Stimulated activated CD8-positive, alpha-beta memory T cell treated with anti-CD3 and anti-CD28 coated beads, Interleukin-7, amount 100 ng/mL, for 1 hour (primary cell): ENCODE measurements at places on chromosomes 2 and 18.

GRCh38 chr18:74661691-74662090, 64.0 kb downstream of the ZNF407 start:
- DNase-seq, result no peak

DNA sequence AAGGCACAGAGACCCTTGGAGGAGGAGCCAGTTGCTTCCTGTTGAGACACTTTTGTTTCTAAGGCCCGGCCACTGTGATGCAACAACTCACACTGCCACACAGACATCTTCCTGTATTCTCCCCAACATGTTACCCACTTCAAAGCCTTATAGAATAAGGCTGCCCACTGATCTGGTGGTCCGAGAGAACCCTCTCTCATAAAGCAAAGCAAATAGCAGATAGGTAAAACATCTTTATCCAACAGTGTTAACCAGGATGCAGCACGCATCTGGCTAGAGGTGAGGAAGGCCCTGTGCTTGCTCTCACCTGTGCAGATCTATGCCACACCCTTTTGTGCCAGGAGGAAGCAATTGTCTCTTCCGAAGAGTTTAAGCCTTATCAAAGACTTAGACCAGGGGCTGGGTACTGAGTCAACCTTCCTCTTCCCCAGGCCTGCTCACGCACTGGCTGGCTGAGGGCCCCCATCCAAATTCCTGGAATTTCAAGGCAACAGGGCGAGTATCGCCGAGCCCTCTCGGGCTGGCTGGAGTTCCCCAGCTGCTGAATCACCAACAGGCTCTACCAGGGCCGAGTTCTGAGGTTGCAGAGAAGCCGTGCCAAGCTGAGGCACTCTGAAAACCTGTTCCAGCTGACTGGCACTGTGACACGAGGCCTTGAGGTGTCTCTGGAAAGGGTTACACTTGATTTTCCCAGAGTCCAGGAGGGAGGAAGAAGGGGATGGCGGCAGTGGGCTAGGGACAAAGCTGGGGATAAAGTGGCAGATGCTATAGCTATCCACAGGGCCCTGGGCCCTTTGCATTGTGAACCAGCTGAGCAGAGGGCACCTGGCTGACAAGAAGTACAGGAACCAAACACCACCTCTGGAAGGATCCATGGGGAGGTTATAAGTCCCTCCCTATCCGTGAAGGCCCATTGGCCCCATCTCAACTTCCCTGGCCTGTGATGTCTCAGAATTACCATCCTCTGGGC, 29.3 kb downstream of the TGFA start:
- no peak for DNase-seq

DNA sequence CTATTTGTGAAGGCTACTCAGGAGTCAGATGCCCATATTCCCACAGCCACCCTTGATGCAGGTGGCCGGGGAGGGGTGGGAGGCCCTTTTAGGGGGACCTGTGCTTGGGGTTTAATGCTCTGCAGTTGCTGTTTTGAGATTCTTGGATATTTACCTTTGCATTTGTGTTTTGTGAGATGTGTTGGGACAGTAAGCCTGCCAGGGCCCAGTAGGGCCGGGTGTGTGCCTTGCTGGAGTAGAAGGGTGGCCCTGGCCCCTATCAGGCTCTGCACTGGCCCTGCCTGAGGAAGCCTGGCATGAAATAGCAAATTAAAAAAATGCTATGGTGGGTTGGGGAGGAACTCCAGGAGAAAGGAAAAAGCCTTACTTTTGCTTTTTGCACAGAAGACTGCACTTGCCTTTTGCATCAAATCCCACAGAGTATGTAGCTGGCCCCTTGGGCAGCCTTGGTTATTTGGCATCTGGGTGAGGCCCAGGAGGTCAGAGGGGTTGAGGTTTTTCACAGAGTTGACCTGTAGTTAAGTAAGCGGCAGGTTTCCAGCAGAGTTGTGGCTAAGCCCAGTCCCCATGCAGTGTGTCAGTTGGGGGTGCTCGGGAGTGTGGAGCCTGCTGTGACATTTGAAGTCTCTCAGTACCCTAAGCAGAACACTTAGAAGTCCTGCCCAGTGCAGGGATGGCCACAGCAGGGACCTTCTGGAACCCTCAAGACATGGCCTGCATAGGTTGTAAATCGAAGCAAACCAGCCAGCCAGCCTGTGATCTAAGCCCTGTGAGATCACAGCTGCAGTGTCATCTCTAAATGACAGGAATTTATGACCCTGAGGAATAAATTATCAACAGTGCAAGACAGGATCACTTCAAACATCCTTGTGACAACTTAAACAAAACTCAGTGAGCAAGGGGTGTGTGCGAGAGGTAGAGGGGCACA, 68.8 kb downstream of the SH3RF3 start:
- DNase-seq, result no peak

- DNase-seq, result no peak
Measured at GRCh38 chr2:99354070-99354469, 16.9 kb downstream of the EIF5B start.

GRCh38 chr2:229849073-229849472, 72.7 kb downstream of the TRIP12 start:
- no peak for DNase-seq

DNA sequence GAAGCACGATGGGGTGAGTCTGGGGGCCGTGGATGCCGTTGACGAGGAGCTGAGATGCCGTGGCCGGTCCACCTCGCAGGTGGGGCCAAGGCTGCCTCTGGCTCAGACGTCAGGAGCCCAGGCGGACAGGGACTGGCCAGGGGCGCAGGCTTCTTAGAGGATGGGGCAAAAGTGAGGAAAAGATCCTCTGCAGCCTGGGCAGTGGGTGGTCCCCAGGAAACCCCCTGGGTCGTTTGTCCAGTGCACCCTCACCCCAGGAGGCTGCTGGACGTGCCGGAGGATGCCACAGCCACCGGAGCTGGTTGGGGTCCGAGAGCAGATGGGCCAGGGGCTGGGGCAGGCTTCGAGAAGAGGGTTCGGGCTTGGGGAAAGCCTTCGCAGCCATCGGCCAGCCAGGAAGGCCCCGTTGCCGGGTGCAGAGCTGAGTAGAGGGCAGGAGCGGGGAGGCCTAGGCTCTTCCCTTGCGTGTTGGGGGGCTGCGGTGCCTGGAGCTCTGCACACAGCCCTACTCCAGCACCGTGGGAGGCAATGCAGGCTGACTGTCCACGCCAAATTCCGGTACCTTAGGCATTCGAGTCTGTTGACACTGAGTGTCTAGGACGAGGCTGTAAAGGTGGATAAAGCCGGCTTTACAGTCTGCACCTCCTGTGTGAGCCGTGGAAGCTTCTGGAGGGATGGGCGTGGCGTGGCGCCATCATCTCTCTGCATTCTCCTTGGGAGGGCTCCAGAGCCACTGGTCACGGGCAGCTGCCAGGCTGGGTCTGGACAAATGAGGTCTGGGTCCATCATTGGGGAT, 18.8 kb downstream of the GPC1 start:
- no peak for DNase-seq

DNA sequence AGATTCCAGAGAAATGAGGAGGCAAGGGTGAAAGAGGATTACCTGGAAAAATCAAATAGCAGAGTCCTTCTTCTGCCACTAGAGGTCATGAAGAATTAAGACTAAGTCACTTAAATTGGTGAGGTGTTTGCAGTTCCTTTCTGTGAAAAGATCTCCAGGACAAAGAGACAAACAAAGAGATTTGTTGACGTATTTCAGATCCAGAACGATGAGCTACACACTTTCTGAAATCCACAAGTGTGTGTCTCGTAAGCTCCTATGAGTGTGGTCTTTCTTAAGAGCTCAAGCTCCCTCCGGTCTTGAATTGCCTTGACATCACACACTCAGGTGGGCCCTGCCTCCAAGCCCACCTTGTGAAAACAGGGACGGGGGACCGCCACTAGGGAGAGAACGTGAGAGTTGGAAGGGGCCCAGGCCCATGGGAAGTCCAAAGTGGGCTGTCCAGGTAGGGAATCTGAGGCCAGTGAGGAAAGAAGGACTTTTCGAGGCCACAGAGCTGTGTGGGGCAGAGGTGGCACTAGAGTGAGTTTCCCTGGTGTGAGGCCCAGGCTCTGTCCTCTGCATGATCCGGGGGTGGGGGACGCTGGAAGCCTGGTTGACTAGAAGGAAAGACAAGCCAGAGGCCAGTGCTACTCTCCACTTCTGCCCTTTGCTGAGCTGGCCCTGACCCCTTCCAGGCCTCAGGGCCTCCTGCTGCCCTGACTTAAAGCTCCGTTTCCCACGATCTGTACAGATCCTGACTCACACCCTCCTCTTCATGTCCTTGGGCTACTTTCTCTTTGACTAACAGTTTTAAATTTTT, 168.1 kb upstream of the NCK2 start:
- no peak for DNase-seq

DNA sequence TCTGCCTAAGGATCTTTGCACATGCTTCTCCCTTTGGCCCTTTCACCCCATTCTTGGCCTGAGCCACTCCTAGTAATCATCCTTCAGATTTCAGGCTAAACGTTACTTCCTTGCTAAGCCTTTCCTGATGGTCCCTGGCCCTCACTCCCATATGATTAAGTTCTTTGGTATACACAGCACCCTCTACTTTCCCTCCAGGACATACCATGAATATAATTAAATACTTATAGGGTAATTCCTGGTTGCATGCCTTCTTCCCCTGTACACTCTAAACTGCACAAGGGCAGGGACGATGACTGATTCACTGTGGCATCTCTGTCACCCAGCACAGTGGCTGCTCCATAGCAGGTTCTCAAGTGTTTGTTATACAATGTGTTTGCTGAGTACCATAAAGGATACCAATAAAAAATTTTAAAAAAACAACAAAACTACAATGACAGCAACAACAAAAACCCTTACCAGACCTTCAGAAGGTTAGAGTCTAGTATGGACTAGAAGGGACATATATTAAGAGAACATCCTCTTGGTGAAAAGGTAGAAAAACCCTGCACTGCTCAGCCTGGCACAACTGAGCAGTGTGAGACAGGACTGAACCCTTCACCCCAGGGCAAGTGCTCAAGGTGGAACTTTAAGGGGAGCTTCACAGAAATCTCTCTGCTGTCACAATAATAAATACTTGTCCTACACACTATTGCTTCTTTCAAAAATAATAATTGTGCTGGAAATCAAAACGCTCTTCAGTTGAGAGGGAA, 76.2 kb downstream of the AAK1 start:
- DNase-seq, result no peak

DNA sequence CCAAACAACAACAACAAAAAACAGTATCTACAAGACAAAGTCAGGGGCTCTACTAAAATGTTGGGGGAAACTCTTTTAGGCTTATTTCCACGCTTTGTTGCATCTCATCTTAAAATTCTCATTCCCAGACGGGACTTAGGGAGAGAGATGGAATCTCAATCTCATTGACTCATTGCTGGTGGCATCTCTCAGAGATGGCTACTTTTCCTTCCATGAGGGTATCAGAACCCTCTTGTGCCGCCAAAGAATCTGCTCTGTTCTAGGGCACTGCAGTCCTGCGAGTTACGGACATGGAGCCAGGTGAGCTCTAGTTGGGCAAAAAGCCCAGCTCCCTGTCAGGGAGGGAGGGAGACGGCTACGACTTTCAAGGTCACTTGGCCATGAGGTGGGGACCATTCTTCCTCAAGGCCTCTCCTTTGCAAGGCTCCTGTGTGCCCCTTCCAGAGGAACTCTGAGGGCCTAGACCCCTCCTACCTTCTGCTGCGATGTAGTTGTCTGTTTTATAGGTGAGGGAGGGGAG, 68.0 kb downstream of the MYCN start:
- no peak for DNase-seq

DNA sequence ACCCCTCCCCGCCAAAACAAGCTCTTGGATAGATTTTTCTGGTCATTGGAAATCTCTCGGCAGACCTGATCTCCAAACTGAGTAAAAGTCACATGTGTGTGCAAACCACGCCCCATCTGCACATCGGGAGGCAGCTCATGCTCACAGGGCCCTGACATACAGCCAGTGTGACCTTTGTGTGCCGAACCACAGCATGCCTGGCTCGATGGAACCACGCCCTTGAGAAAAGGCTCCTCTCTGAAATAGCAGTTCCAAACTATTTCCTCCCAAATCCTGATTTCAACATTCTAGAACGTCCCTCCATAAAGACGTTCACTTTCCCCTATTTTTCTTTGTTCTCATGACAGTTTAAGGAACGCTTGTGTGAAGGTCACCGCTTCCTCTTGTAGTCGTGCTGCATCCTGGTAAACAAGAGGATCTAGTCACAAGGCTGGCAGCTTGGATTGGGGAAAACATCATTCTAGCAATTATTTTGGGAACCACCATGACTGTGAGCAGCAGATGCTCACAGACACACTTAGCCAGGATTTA, 59.3 kb upstream of the MAP4K4 start:
- DNase-seq, result no peak

GRCh38 chr18:13235981-13236380, 17.4 kb downstream of the LDLRAD4 start:
- DNase-seq, result no peak

GRCh38 chr2:53568469-53568868, 199.1 kb upstream of the CHAC2 start:
- no peak for DNase-seq

DNA sequence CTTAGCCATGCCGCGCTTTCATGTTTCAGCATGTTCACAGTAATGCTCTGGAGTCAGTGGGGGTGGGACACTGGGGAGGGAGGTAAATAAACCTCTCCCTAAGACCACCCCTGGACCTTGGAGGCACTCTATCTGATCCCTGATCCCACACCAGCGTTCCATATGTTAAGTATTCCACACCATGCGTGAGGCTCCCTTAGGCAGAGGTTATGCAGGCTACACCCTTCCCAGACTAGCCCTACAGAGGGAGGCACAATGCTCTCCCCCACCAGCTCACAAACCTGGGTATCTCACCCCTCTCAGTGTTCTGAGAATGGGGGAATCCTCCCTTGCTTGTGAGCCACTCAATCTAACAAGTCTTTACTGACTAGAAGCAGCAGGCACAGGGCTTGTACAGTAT, 1610.4 kb upstream of the ZEB2 start:
- DNase-seq, result no peak

DNA sequence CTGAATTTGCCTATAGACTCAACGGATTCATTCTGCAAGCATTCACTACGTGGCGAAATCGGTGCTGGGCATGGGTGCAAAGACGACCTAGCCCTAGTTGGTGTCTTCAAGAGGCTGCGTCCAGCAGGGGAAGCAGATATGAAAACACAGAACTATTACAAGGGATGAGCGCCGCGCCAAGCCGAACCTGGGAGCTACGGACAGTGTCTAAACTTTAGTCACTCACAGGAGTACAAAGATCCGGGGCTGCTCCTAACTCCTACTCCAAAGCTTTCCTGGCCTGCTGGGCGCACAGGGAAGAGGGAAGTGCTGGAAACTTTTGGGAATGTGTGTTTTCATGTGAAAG, 732 bp upstream of the ANXA4 start:
- DNase-seq, result no peak

GRCh38 chr2:162591403-162592083, 247.0 kb downstream of the KCNH7 start:
- DNase-seq, result no peak

DNA sequence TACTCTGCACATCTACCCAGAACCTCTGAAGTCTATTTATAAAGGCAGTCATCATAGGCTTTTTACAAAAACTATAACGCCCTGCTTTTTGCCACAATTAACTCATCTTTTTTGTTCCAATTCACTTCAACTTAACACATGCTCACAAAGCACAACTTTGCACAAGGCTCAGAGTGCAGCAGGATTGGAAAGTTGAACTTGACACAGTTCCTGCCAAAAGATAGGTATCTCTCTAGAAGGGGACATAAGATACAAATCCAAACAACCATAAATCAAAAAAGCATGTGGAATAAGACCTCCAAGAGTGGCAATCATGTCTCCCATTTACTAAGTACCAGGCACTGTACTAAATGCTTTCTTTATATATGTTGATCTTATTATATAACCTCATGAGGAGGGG, 36.2 kb downstream of the RPL37A start:
- no peak for DNase-seq

- DNase-seq, result no peak
Measured at GRCh38 chr2:21821672-21822227, 698.0 kb downstream of the TDRD15 start.

GRCh38 chr18:33212363-33212762, 228.2 kb downstream of the CCDC178 start:
- no peak for DNase-seq
